ENCODE measurements at places on chromosomes 6 and 20. TPM values are rescaled to one million over a fixed set of nuclear protein-coding genes. Genes with fewer than 3 reads are reported as not detected.

The MOG gene
- total RNA-seq: not detected

The DDX43 gene
- total RNA-seq: 0.26 TPM

GRCh38 chr6:57432919-57433684 is 115.7 kb downstream of the PRIM2 start:
- no peak for DNase-seq

The MRPS26 gene
- 123 TPM for total RNA-seq

The CFAP206 gene
- total RNA-seq: not detected

GRCh38 chr20:54207053-54207742 is 689 bp upstream of the PFDN4 start:
- no peak for DNase-seq

GRCh38 chr20:45392733-45393132 is 14.6 kb upstream of the TP53TG5 start:
- no peak for DNase-seq

- no peak for DNase-seq
Measured at GRCh38 chr6:19838442-19839236, 1.5 kb downstream of the ID4 start.

- no peak for DNase-seq
Measured at GRCh38 chr6:81683912-81684311, 68.6 kb downstream of the TENT5A start.

- DNase-seq: no peak
Measured at GRCh38 chr20:45998761-45999160, 9.9 kb upstream of the MMP9 start.

The DZANK1 gene
- total RNA-seq: 1.9 TPM

The OR2B6 gene
- not detected for total RNA-seq

The CLPSL2 gene
- not detected for total RNA-seq

The CLPSL1 gene
- not detected for total RNA-seq

DNA sequence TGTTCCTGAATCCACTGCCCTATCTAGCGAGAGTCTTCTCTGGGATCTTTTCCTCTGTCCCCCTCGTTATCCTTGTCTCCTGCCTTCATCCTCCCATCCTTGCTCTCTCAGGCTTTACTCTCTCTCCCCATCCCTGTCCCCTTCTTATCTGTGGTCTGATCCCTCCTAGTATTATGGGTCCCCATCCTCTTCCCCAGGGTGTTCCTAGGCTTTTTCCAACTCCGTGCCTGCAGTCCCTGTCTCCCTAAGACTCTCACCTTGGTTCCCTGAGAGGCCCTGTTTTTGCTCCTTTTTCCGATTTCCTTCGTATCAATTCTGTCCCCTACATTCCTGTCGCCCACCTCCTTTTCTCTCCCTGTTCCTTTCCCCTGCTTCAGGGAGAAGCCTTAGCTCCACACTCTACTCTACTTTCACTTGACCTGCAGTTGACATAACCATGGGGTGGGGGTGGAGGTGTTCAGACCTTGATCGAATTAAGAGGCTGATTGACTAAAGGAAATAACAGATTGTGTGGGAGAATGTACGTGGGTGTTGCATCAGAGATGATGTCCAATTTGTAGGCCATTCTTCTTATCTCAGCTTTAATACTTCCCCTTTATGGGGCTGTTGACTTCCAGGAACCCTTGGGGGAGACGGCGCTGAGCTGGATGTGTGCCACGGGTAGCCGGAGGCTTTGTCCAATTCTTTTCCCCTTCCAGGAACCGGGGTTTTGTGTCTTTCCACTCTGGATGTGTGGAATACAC is 905 bp downstream of the PPARD start:
- DNase-seq: peak; percentile 69

DNA sequence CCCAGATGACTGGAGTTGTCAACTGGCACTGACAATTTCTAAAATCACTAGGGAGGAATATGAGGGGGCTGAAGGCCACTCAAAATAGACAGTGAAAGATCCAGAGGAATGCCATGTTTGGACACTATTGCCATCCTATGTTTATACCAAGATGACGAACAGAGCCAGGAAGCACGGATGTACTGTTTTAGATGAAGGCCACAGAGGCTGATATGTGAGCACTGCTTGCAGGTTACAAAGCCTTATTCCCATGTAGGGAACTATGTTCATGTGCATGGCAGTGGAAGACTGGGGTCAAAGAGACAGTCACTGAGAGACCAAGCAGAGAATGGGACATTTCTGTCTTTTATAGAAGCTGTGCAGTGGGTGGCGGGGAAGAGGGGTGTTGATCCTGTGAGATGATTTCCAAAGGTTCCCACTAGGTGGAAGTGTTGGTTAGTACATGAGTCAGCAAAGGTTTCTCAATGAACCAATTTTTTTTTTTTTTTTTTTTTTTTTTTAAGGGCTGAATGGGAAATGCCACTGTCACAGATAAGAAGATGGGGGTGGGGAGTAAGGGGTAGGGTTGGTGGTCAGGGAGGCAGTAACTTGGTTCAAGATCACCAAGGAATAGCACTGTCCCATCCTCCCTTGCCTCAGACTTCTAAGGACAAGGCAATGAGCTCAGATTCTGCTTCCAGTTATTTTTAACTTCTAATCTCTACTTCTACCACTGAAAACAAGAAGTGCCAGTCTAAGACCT is 46.7 kb upstream of the MOCS1 start:
- peak; percentile 74 for DNase-seq

GRCh38 chr6:17656644-17657043 is 50.1 kb downstream of the NUP153 start:
- no peak for DNase-seq

DNA sequence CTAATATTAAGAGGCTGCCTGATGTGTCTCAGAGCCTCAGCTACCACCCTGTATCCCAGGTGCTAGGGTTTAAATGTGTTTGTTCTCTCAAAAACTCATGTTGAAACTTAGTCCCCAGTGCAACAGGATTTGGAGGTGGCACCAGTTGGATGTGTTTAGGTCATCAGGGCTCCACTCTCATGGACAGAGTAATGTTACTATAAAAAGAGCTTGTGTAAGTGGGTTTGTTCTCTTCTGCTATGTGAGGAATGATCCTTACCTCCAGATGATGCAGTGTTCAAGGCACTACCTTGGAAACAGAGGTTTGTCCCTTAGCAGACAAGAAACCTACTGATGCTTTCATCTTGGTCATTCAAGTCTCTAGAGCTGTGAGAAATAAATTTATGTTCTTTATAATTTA is 164.9 kb upstream of the EPHA7 start:
- DNase-seq: no peak

Data from activated CD4-positive, alpha-beta T cell treated with anti-CD3 and anti-CD28 coated beads, Interleukin-2, amount 10 ng/mL, durations not matched to agents 24 days and 14 days (primary cell).